ENCODE measurements at places on chromosomes 1 and 21. TPM values are rescaled to one million over a fixed set of nuclear protein-coding genes. Genes with fewer than 3 reads are reported as not detected.

FCRL6 gene
- not detected for total RNA-seq

ARF1 gene
- total RNA-seq = 396 TPM

NOL9 gene
- 53.6 TPM for total RNA-seq

RPTN gene
- total RNA-seq = not detected

ZSWIM5 gene
- total RNA-seq = 0.65 TPM

PADI2 gene
- total RNA-seq = not detected

CRNN gene
- not detected for total RNA-seq

SCYL3 gene
- total RNA-seq = 8.7 TPM

CFAP126 gene
- total RNA-seq = not detected

KRTAP13-4 gene
- total RNA-seq = not detected

CHIA gene
- total RNA-seq = not detected

IVL gene
- total RNA-seq = not detected

KIF14 gene
- total RNA-seq = 30.3 TPM

ILDR2 gene
- total RNA-seq = 0.14 TPM

SEC16B gene
- total RNA-seq = 0.40 TPM

ADPRS gene
- 26.2 TPM for total RNA-seq

SERPINC1 gene
- total RNA-seq = not detected

KCNJ6 gene
- not detected for total RNA-seq

DISC1 gene
- total RNA-seq = 20.3 TPM

OR2T35 gene
- not detected for total RNA-seq

CFHR2 gene
- total RNA-seq = not detected

KLHL17 gene
- total RNA-seq = 8.8 TPM

EDN2 gene
- total RNA-seq = not detected

RGS1 gene
- total RNA-seq = not detected

HLX gene
- total RNA-seq = 13.2 TPM

KRTAP10-2 gene
- total RNA-seq = not detected

BATF3 gene
- 0.65 TPM for total RNA-seq

GPR161 gene
- total RNA-seq = 19.8 TPM

SEMA4A gene
- 1.0 TPM for total RNA-seq

TBX19 gene
- total RNA-seq = 1.0 TPM

SPATA46 gene
- not detected for total RNA-seq

Measured in thoracic aorta endothelial cell (primary cell).